Activated effector memory CD4-positive, alpha-beta T cell treated with Interleukin-2 at 50 U/mL for 16 hours (primary cell): ENCODE measurements at places on chromosomes 6 and 20.

DNA sequence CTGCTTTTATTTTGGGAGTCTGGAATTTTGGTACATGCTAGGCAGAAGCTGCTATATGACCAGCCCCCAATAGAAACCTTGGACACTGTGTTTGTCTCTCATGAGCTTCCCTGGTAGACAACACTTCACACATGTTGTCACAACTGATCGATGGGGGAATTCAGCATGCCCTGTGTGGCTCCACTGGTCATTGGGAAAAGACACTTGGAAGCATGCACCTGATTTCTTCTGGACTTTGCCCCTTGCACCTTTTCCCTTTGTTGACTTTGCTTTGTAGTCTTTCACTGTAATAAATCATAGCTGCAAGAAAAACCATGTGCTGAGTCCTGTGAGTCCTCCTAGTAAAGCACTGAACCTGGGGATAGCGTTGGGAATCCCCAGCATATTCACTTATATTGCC, 7.9 kb upstream of the WFDC10A start:
- DNase-seq, result no peak

- DNase-seq, result no peak
Measured at GRCh38 chr6:41780551-41781365, at the start of gene PRICKLE4. TSS of gene PRICKLE4 (plus strand) at chr6:41780782. CDS start at chr6:41783474, 2,692 bp downstream.

GRCh38 chr6:168196881-168197635, 118.0 kb upstream of the FRMD1 start:
- DNase-seq, result no peak

DNA sequence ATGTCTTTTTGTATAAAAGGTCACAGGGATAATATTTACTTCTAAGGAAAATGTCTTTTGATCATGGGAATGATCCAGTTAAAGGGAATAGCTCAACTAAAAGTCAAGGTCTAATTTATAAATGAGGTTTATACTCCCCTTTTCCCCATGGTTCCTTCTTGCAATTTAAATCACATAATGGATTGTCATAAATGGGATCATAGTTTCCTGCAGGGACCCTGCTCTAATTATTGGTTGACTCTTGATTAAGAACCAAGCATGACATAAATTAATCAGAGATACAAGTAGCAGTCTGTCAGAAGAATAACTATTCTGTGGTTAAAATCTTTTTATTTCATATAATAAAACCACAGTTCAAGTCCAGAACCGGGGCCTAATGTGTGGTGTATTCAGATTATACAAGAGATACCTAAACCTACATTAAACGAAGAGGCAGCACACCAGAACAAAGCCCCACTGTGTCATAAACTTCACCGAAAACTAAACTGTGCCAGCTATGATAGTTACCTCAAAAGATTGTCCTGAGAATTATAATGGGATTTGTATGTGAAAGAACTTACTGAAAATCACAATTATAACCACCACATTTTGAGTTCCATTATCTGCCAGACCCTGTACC, 43.0 kb upstream of the CD83 start:
- no peak for DNase-seq

DNA sequence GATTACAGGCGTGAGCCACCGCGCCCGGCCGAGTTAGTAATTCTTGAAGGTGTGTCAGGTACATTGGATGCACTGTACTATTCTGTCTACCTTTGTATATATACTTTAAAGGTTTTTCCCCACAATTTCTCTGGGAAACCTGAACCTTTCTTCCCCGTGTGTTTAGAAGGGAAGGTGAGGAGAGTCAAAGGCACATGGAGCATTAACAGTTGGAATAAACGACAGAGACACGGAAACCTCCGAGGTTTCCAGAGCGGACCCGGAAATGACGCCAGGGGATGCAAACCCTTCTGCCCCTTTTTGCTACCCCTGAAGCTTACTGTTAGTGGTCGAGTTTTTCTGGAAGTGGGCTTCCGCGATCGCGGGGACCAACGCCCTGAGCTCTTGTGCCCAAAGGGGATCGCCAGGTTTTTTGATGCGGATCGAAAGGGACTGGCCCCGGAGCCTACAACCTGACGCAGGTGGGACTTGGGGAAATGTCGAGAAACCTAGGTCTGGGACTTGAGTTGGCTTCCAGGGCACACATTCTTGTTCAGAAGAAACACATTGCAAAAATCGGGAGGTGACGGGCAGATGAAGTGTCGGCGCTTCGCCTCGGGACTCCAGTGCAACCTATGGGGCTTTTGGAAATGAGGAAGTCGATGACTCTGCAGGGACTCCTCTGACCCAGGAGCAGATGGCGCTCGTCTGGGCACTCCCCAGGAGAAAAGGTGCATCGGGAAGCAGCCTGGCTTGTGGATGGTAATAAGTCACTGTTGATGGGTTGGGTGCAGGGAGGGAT, 218.2 kb downstream of the OR2B2 start:
- DNase-seq, result peak; percentile 20

GRCh38 chr6:33981421-33981820, 164.5 kb downstream of the GRM4 start:
- DNase-seq, result no peak

DNA sequence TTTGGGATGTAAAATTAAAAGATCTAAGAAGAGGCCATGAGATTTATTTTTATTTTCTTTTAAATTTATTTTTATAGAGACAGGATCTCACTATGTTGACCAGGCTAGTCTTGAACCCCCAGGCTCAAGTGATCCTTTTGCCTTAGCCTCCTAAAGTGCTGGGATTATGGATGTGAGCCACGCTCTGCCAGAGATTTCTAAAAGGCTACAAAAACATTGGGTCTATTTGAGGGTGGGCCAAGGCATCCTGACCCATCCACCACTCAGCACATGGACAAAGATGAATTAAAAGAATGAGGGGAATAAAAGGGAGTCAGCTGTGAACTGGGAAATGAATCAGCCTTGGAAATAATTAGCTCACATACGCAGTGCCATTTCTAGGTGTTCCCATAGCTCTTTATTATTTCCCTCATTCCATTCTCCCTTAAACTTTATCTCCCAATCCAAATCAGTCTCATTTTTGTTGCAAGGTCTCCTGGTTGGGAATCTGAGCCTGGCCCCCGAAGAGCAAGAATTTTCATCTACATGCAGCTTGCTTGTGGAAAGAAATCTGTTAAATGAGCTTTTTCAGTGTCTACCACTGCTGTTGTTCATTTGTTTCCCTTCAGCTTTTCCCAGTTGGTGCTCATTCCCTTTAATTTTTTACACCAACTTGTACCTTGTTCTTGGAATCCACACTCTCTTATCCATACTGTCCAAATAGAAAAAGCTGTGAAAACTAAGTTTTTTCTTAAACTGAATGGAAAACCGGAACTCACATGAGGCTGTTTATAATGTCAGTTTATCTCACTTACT, 66.9 kb downstream of the MKKS start:
- no peak for DNase-seq
